ENCODE measurements at places on chromosomes 1 and 21.

DNA sequence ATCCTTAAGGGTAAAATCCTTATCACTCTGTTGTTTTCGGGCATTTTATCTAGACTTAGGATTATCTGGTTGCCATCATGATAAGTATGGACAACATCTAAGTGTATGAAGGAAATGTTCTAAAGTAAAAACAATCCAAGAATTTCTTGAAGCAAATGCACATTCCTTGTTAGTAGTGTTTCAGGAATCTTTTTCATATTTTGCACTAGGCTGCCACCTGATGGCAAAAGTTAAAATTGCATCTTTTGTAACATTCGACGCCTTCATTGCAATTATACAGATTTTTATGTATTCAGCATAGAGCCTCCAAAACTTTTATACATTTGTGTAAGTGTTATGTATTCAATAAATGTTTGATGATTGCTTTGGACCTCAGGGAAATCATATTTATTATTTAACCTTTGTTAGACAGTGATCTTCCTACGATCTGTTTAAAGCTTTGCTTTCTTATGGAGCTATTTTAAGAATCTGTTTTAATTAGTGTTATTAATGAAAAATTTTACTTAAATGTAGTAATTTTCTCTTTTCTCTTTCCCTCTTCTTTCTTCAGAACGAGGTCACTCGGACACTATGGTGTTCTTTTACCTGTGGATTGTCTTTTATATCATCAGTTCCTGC lies 49.4 kb upstream of the KIAA1614 start:
- DNase-seq = no peak

GRCh38 chr21:45018131-45019075 lies 56.0 kb upstream of the ADARB1 start:
- DNase-seq = no peak

DNA sequence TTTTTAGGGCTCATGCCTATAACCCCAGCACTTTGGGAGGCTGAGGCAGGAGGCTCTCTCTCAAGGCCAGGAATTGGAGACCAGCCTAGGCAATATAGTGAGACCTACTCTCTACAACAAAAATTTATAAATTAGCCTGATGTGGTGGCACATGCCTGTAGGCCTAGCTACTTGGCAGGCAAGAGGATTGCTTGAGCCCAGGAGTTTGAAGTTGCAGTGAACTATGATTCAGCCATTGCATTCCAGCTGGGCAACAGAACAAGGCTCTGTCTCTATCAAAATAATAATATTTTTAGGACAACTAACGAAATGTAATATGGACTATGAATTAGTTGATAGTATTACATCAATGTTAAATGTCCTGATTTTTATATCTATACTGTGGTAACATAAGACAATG lies 68.8 kb upstream of the ARID1A start:
- no peak for DNase-seq

- DNase-seq = no peak
Measured at GRCh38 chr1:51365774-51366173, 35.4 kb upstream of the TTC39A start.

GRCh38 chr1:71273334-71273733 lies 192.5 kb upstream of the ZRANB2 start:
- DNase-seq = no peak

DNA sequence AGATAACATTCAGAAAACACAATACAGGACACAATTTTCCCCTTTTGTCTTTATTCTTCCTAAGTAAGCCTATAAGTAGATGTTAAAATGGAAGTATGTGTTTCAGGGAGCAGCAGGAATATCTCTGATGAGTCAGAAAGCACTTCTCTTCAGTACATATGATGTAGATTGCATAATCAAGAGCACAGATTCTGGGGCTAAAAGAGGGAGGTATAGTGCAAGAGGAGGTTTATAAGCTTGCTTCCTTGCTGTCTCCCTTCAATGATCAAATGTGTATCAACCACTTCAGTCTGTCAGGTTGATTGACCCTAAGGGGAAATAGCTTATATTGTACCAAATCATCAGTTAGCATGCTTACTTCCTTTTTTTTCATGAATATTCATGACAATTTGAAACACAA lies 822.8 kb downstream of the BRINP3 start:
- no peak for DNase-seq

DNA sequence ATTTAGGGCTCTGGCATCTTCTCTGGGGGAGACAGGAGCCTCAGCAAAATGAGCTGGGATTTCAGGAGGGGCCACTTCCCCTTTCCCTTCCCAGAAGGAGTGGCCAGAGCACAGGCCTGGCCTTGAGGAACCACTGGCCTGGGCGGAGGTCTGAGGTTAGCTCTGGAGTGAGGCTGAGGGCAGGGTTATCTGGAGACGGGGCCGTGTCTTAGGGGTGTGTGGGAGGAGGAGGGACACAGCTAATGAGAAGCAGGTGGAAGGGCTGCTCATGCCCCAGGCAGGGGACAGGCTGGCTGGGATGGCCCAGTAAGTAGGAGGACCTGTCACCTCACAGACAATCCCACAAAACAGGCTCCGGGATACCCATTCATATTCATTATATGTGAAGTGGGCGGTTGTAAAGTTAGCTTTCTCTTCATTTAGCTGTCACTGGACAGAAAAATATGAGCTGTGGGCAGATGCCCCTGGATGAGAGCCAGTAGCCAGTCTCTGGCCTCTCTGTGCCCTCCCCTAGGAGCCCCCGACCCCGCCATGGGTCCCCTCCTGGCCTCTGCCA lies 12.4 kb downstream of the ALX3 start:
- no peak for DNase-seq

GRCh38 chr21:15692711-15693110 lies 37.1 kb upstream of the USP25 start:
- no peak for DNase-seq

GRCh38 chr1:14303011-14303410 lies 295.5 kb upstream of the KAZN start:
- DNase-seq = no peak

GRCh38 chr1:25185409-25186160 lies 46.7 kb downstream of the SYF2 start:
- DNase-seq = no peak

DNA sequence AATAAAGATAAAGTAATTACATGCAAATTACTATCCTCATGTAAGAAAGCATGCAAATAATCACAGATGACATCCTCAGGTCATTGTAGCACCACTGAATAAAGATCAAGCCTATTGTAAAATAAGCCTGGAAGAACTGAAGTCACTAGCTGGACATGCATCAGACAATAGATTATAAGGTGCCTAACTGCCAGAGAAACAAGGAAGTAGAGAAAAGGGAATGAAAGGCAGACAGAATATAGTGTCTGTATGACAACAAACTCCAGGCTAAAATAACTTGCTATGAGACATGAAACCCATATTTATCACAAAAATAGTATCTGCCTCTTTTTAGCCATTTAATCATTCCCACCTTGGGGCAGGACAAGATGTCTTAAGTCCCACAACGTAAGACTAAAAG lies 108.7 kb downstream of the ENAH start:
- DNase-seq = no peak

DNA sequence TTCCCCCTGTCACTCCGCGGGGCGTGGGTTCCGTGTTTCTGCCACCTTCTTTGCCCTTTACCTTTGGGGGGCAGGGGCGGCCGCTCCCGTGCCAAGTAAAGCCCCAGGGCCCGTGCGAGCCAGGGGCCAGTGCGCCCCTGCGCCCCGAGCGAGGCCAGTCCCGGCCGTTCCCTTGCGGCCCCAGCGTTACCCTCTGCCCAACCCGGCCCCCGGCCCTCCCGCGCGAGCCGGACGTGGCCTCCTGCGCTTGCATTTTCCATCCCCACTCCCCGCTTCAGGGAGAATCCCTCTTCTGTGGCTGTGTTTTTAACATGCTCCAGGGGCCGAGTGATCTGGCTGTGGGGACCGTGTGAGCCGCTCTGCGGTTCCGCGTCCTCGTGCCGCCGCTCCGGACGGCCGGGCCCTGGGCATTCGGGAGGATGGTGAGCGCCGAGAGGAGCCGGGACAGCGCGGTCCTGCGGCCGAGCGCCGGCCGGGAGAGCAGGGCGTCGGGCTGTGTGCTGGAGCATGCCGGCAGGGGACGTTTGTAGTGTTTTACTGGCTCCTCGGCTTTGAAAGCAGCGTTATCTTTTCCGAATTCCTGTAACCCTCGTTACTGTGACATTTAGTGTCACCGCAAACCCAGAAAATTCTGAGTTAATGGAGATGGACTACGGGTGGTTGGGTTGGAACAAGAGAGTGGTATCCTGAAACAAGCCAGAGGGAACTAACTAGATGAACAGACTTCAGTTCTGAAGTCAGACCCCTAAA lies 1.0 kb downstream of the GALNT2 start:
- DNase-seq = no peak

GRCh38 chr1:244284641-244285156 lies 167.0 kb downstream of the ADSS2 start:
- no peak for DNase-seq

DNA sequence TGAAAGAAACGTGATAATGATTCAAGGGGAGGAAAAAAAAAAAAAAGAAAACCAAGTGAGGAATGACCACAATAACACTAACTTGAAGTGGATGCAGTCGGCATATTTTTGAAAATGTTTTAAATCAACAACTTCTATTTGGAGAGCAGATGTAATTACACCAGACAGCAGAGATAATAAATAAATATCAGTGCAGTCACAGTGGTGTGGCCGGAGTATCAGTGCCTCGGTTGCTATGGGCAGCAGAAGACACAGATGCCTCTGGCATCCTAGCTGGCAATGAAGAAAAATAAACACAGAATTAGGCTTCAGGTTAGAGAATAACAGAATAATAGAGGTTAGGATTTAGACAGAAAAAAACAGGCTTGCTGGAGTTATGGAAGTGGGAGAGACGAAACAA lies 888.3 kb downstream of the LTN1 start:
- no peak for DNase-seq

DNA sequence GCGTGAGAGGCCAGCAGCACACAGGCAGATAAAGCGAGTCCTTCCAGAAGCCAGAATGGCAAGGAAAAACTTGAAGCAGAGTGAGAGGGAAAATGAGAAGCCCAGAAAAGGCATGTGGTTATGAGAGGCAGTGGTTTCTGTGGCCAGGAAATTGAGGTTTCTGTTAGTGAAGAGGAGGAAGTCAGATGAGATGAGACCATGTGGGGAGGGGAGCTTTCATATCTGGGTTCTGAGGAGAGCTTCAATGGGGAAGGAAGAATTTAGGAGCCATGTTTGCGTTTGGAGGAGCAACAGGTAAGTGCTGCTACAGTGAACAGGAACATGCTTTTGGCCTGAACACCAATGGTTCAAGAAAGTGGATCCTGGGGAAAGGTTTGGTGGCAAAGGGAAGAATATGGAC lies 6.1 kb upstream of the CD1A start:
- no peak for DNase-seq

- DNase-seq = no peak
Measured at GRCh38 chr1:30111431-30111830, 612.0 kb downstream of the MATN1 start.

Data from effector CD8-positive, alpha-beta T cell (primary cell).